ENCODE measurements at places on chromosomes 11 and 22.
A peak's percentile ranks its signal among the peaks of the same experiment; 100 is the strongest.

DNA sequence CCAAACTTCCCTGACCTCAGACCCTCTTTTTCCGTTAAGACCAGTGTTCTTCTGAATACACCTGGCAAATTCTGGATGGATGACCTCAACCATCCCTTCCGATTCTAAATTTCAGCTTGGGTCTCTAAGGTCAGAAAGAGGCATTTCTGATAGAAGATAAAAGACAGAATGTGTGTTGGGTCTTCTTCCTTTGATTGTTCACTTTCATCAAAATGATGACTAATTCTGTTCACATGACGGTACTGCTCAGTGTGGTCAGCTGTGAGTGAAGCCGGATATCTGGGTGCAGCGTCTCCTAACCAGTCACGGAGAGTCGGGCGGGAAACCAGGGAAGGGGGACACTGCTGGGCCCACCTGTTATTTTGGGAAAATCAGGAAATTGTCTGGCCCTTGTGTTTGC is 151.6 kb upstream of the NAV2 start:
- no peak for DNase-seq

DNA sequence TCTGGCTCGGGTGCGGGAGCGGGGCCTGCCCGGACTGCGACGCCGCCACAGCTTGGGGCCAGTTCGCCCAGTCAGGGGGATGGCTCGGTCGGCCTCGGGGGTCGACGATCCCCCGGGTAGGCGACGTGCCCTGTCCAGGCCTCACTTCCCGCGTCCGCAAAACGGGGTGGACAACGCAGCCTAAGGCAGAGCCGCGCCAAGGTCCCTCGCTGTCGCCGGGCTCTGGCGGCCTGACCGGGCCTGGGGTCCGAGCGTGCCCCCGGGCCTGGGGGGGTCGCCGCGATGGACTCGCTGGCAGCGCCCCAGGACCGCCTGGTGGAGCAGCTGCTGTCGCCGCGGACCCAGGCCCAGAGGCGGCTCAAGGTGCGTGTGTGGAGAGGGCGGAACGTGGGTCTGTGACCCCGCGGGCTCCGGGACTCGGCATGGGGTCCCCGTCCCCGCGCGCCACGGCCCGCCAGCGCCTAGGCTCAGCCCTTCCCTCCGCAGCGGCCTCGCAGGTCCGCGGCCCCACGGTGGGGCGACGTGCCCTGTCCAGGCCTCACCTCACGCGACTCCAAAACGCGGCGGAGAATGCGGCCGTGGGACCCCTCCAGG is 4.2 kb downstream of the SEPTIN5 start:
- DNase-seq: no peak

GRCh38 chr11:113477321-113477720 is 2.1 kb upstream of the DRD2 start:
- DNase-seq: peak; percentile 73

GRCh38 chr11:70066628-70067027 is 11.5 kb upstream of the ANO1 start:
- no peak for DNase-seq

GRCh38 chr22:26753125-26753862 is 95.9 kb downstream of the MIAT start:
- DNase-seq: no peak

DNA sequence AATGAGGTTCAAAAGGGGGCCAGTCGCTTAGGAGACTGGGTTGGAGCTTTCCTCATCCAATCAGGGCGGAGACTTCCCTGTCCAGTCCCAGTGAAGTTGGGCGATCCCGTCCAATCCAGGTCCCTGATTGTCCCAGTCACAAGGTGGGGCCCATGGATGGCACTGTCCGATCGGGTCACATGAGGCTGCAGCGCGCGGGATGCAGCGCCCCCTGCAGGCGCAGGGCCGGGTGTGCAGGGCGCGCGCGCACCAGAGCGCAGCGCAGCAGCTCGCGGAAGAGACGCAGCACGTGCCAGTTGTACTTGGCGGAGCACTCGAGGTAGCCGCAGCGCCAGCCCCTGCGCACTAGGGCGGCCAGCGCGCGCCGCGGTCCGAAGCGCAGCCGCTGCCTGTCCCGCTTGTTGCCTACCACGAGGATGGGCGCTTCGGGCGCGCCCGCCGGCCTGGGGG is 2.3 kb downstream of the RASL10A start:
- no peak for DNase-seq
